ENCODE measurements at places on chromosomes 1 and 21. TPM values are rescaled to one million over a fixed set of nuclear protein-coding genes. Genes with fewer than 3 reads are reported as not detected.

FAM167B gene
- 17.3 TPM for polyA plus RNA-seq

NOTCH2 gene
- polyA plus RNA-seq, result 4.1 TPM

GRCh38 chr1:209875515-209875914, 47.7 kb downstream of the UTP25 start:
- H3K27ac ChIP-seq, result no peak overlapping the region
- H3K27me3 ChIP-seq, result peaks cover 3% of the 10 kb centered on the region
- DNase-seq, result no peak
- H3K4me3 ChIP-seq, result no peak overlapping the region
- H3K4me1 ChIP-seq, result no peaks in the 10 kb centered on the region
- no peaks in the 10 kb centered on the region for H3K36me3 ChIP-seq

- H3K27me3 ChIP-seq, result no peaks in the 10 kb centered on the region
- no peaks in the 10 kb centered on the region for H3K36me3 ChIP-seq
- no peak overlapping the region for H3K4me3 ChIP-seq
- H3K27ac ChIP-seq, result no peak overlapping the region
- H3K4me1 ChIP-seq, result no peaks in the 10 kb centered on the region
Measured at GRCh38 chr1:75632350-75632949, 21.5 kb upstream of the SLC44A5 start.

DNA sequence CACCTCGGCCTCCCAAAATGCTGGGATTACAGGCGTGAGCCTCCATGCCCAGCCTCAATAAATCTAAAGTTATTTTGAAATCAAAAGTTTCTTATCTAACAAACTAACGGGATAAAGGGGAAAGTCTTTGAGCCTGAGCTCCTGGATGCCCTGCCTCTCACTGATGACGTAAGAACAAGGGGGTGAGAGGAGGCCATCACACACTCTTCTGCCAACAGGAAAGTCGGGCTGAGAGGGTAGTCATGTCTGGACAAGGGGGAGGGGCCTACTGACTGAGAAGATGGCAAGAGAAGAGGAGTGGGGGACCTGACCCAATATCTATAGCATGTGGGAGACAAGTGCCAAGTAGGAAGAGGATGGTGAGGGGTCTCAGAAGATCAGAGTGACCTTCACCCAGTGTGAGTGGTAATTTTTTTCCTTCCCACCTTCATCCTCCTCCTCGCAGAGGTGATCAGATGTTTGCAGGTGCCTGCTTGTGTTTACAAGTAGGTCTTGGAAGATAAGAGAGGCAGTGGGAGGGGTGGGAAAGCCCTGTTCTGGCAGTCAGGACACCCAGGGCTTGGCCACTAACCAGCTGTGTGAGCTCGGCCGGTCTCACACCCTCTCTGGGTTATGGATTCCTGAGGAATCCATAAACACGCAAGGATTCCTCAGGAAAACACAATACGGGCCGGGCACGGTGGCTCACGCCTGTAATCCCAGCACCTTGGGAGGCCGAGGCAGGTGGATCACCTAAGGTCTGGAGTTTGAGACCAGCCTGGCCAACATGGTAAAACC, 9.6 kb downstream of the UQCRHL start:
- no peak for DNase-seq
- H3K27ac ChIP-seq, result no peak overlapping the region
- H3K4me1 ChIP-seq, result peaks cover 19% of the 10 kb centered on the region
- H3K36me3 ChIP-seq, result no peaks in the 10 kb centered on the region
- H3K4me3 ChIP-seq, result no peak overlapping the region

FASLG gene
- polyA plus RNA-seq, result 0.03 TPM

GRCh38 chr1:34590211-34590623, 164.6 kb upstream of the GJB5 start:
- H3K36me3 ChIP-seq, result no peaks in the 10 kb centered on the region
- H3K27me3 ChIP-seq, result peaks cover 23% of the 10 kb centered on the region

DNA sequence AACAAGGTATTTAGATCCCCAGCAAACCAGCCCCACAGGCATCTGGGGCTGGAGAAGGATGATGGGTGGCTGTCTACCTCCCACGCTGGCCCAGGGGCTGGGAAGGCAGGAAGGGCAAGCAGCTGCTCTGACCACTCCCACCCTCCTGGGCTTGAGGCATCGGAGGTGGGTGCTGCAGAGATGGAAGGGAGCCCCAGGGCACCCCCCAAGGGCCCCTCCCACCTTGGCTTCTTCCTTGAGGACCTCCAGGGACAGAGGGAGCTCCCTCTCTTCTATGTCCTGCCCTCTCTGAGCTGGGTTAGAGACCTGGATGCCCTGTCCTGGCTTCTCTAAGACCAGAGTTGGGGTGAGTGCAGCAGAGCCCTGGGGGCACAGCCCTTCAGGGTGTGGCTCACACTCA, 3.1 kb downstream of the CD52 start:
- H3K27ac ChIP-seq, result no peak overlapping the region
- H3K4me3 ChIP-seq, result no peak overlapping the region
- no peaks in the 10 kb centered on the region for H3K36me3 ChIP-seq

DNA sequence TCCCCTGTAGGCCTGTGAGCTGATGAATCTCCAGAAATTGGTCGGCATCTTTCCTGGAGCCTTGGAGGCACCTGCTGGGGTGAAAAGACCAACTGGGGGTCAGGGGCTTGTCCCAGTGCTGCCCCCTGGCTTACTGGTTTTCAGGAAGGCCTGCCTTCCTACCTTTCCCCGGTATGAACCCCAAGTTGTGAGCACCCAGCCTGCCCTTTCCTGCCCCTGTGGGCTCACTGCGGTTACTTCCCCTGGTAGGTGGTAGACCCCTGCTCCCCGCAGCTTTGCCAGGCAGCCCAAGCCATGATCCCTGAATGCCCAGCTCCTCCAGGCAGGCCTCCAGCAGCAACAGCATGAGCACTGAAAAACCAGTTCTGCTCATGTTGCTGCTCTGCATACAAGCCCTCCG, 10.2 kb downstream of the DMRTB1 start:
- no peaks in the 10 kb centered on the region for H3K4me1 ChIP-seq
- no peaks in the 10 kb centered on the region for H3K36me3 ChIP-seq
- no peaks in the 10 kb centered on the region for H3K27me3 ChIP-seq
- H3K27ac ChIP-seq, result no peak overlapping the region

- H3K27me3 ChIP-seq, result no peaks in the 10 kb centered on the region
- H3K4me3 ChIP-seq, result no peak overlapping the region
- DNase-seq, result no peak
- no peaks in the 10 kb centered on the region for H3K36me3 ChIP-seq
- H3K4me1 ChIP-seq, result no peaks in the 10 kb centered on the region
Measured at GRCh38 chr1:83547901-83548300, 451.0 kb downstream of the TTLL7 start.

LDLRAD2 gene
- polyA plus RNA-seq, result 5.8 TPM

- H3K27me3 ChIP-seq, result no peaks in the 10 kb centered on the region
- peaks cover 16% of the 10 kb centered on the region for H3K36me3 ChIP-seq
- no peak overlapping the region for H3K27ac ChIP-seq
- no peak for DNase-seq
- peaks cover 15% of the 10 kb centered on the region for H3K4me1 ChIP-seq
Measured at GRCh38 chr1:44785029-44785380, 3.0 kb downstream of the BEST4 start.

DNA sequence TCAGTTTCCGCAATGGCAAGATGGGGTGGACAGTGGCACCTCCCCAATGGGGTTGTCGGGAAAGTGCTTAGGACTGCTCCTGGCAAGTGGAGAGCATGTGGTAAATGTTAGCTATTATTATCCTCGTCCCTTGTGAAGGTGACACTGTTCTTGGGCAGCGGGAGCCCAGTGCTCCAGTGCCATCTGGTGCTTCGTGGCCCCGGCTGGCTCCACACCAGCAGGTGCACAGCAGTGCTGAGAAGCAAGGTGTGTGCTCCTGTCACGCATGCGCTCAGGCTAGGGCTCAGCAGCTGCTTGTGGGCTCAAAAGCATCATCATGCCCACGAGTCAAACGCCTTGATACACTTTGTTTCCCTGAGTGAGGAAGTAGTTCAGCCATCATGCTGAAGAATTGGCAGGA, 24.9 kb upstream of the KCNC4 start:
- no peaks in the 10 kb centered on the region for H3K36me3 ChIP-seq
- no peak overlapping the region for H3K4me3 ChIP-seq
- DNase-seq, result peak; percentile 45

- H3K27ac ChIP-seq, result no peak overlapping the region
- no peaks in the 10 kb centered on the region for H3K4me1 ChIP-seq
- no peak for DNase-seq
- H3K27me3 ChIP-seq, result no peaks in the 10 kb centered on the region
- no peaks in the 10 kb centered on the region for H3K36me3 ChIP-seq
Measured at GRCh38 chr1:216983823-216984222, 260.6 kb upstream of the ESRRG start.

- H3K4me1 ChIP-seq, result peaks cover 15% of the 10 kb centered on the region
- H3K4me3 ChIP-seq, result no peak overlapping the region
- H3K36me3 ChIP-seq, result no peaks in the 10 kb centered on the region
- no peak for DNase-seq
- no peaks in the 10 kb centered on the region for H3K27me3 ChIP-seq
Measured at GRCh38 chr1:150516616-150517015, 1.1 kb downstream of the FALEC start.

DNA sequence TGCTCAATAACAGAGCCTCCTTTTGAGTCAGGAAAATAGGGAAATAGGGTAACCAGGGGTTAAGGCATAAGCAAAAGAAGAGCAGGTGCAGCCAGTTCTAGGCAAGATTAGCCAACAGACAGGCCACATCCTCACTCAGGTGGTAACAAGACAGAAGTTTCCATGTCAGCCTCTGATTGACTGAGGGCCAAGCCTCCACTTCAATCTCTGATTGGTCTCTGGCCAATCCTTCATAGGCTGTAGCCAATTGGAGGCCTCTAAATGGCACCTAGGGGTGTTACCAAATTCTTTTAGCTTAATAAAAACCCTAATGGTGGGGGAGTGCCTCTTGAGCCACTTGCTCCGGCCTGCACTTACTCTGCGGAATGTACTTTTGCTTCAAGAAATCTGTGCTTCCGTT, 37.2 kb downstream of the LACTBL1 start:
- no peaks in the 10 kb centered on the region for H3K27me3 ChIP-seq
- no peak overlapping the region for H3K27ac ChIP-seq
- H3K4me3 ChIP-seq, result no peak overlapping the region
- no peaks in the 10 kb centered on the region for H3K36me3 ChIP-seq

GRCh38 chr1:3069491-3070308, 697 bp downstream of the PRDM16 start:
- H3K27ac ChIP-seq, result peak overlapping the region; percentile 76
- H3K27me3 ChIP-seq, result peaks cover 17% of the 10 kb centered on the region
- H3K4me3 ChIP-seq, result peak overlapping the region; percentile 87
- H3K4me1 ChIP-seq, result peaks cover 19% of the 10 kb centered on the region
- DNase-seq, result no peak
- no peaks in the 10 kb centered on the region for H3K36me3 ChIP-seq

E2F2 gene
- polyA plus RNA-seq, result 0.06 TPM

DNA sequence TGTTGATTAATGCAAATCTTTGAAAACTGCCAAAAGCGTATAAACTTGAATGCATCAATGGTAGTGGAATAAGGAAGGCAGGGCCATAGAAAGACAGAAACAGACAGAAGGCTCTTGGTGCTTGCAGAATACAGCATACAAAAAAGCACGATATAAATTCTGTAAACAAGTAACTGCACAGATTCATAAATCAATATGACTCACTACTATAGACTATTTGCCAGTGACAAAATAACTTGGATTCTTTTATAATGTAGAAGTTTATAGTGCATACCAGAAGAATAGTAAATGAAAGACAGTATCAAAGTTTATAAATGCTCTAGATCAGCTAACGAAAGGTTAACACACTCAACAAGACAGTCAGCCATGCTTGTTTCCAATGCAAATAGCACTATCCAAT, 349.6 kb downstream of the PTBP2 start:
- H3K4me1 ChIP-seq, result no peaks in the 10 kb centered on the region
- H3K4me3 ChIP-seq, result no peak overlapping the region
- no peaks in the 10 kb centered on the region for H3K36me3 ChIP-seq
- no peak for DNase-seq
- H3K27ac ChIP-seq, result no peak overlapping the region
- no peaks in the 10 kb centered on the region for H3K27me3 ChIP-seq

- H3K4me3 ChIP-seq, result no peak overlapping the region
- H3K27ac ChIP-seq, result no peak overlapping the region
- DNase-seq, result no peak
- H3K4me1 ChIP-seq, result peaks cover 29% of the 10 kb centered on the region
- peaks cover 37% of the 10 kb centered on the region for H3K36me3 ChIP-seq
Measured at GRCh38 chr1:100134872-100135271, 1.9 kb downstream of the TRMT13 start.

TRIM17 gene
- polyA plus RNA-seq, result 0.37 TPM

DNA sequence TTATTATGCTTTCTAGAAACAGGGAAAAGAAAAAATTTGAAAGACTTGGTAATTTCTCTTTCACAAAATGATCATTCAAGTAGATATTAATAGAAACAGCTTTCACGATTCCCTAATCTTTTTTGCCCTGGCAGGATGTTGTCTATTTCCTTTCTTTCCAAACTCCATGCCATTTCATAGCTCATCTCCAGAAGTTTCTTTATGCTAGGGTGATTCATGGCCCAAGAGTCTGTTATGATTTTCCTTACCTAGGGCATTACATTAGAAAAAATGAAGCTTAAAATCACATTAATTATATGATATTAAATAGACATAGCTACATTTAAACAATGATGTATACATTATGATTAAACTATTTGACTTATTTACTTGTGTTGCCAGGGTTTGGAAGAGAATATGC, 762.1 kb downstream of the LTN1 start:
- no peaks in the 10 kb centered on the region for H3K4me1 ChIP-seq
- no peak overlapping the region for H3K27ac ChIP-seq
- no peak for DNase-seq
- H3K27me3 ChIP-seq, result no peaks in the 10 kb centered on the region

DNA sequence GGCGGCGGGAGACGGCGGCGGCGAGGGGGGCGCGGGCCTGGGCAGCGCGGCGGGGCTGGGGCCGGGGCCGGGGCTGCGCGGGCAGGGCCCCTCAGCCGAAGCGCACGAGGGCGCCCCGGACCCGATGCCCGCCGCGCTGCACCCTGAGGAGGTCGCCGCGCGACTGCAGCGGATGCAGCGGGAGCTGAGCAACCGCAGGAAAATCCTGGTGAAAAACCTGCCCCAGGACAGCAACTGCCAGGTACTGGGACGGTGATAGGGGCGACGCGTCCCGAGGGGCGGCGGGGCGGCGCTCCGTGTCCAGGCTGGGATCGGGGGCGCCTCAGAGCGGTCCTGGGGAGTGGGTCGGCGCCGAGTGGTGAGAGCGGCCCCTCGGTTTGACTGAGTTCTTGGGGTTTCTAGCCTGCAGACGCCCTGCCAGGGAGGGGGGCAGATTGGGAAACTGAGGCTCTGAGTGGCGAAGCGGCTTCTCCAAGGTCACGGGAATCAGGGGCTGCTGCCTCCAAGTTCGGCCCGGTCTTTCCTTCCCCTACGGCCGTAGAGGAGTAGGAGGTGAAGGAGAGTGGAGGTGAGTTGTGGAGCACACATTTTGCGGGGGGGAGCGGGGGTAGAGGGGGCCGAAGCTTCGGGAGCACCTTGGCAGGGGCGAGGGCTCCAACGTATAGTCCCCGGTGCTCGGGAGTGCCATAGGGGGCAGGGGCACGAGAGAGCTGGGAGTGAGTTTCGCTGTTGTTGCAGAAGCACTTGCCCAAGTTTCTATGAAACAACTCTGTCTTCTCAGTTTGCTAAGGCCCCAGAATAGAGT, 508 bp downstream of the RAVER2 start:
- no peaks in the 10 kb centered on the region for H3K27me3 ChIP-seq
- DNase-seq, result no peak
- peaks cover 21% of the 10 kb centered on the region for H3K4me1 ChIP-seq
- H3K4me3 ChIP-seq, result peak overlapping the region; percentile 74
- no peaks in the 10 kb centered on the region for H3K36me3 ChIP-seq

DNALI1 gene
- 1.9 TPM for polyA plus RNA-seq

All from heart right ventricle (tissue), 16 donors.